ENCODE measurements at places on chromosomes 12 and 14.

- no peak for DNase-seq
These were observed 62.2 kb downstream of the CLMN start for GRCh38 chr14:95257521-95257920.

DNA sequence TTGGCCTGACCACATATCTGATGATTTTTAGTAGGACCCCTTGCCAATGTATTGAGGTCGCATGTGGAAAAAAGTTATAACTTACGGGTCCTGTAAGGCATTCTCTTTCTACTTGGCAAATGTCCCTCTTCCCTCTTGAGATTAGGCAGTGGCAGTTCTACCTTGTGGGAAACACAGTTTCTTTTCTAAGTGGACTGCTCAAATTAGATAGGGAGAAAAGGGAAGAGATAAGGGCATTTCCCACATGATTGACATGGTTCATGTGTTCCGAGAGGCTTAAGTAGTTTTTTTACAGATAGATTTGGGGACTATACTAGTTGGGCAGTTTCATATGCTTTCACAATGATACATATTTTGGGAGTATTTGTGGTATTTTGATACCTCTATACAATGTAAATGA, 154.7 kb downstream of the FBXL14 start:
- no peak for DNase-seq

GRCh38 chr12:52139579-52140062, 52.2 kb downstream of the KRT80 start:
- no peak for DNase-seq

- DNase-seq: no peak
These were observed 178.5 kb downstream of the SLC35F4 start for GRCh38 chr14:57687416-57687815.

- no peak for DNase-seq
These were observed 95.8 kb upstream of the NCOR2 start for GRCh38 chr12:124663206-124663605.

DNA sequence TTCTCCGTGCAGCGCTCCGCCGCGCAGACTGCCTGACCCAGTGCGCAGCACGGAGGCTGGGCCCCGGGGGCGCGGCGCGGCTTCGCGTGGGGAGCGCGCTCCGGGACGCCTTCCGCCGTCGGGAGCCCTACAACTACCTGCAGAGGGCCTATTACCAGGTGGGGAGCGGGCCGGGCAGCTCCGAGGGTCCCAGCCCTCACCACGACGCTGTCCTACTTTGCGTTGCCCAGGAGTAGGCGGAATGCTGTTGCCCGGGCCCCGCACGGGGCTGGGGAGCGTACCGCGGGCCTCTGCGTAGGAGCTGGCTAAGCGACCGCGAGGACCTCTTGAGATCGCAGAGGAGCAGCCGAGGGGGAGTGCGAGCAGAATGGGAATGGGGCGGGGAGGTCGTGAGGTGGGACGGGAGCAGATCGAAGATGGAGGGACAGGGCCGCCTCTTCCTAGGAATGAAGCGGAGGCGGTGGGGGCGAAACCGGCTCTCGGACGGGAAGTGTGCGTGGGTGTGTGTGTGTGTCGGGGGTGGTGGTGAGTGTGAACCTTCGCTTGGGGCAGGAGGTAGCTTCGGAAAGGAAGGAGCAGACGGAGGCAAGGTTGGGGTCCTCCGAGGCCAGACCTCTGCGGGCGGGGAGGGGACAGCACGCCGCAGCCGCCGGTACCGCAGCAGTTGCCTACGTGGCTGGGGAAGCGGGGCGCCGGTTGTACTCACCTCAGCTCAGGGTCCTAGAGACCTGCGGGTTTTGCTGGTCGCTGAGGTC, 751 bp downstream of the P3H3 start:
- DNase-seq: no peak

- no peak for DNase-seq
These were observed 59.5 kb upstream of the DUSP6 start for GRCh38 chr12:89411846-89412245.

- DNase-seq: no peak
These were observed 1674.7 kb upstream of the SEL1L start for GRCh38 chr14:83208341-83208740.

DNA sequence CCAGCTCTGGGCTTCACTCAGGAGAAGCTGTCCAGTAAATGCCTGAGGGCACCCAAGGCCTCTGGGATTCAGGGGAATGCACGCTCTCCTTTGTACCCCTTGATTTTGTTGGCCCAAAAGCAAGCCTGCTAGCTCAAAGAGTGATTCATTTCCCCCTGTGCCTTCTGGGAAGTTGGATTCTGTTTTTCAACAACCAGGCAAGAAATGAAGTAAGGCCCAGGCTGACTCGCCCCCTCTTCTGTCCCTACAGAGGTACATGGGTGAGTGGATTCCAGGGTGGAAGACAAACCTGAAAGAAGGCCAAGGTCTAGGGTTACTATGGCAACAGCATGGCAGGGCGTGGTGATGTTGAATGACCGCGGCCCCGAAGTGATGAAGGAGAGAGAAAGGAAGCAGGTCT, 9.3 kb upstream of the SERPINA5 start:
- DNase-seq: no peak

DNA sequence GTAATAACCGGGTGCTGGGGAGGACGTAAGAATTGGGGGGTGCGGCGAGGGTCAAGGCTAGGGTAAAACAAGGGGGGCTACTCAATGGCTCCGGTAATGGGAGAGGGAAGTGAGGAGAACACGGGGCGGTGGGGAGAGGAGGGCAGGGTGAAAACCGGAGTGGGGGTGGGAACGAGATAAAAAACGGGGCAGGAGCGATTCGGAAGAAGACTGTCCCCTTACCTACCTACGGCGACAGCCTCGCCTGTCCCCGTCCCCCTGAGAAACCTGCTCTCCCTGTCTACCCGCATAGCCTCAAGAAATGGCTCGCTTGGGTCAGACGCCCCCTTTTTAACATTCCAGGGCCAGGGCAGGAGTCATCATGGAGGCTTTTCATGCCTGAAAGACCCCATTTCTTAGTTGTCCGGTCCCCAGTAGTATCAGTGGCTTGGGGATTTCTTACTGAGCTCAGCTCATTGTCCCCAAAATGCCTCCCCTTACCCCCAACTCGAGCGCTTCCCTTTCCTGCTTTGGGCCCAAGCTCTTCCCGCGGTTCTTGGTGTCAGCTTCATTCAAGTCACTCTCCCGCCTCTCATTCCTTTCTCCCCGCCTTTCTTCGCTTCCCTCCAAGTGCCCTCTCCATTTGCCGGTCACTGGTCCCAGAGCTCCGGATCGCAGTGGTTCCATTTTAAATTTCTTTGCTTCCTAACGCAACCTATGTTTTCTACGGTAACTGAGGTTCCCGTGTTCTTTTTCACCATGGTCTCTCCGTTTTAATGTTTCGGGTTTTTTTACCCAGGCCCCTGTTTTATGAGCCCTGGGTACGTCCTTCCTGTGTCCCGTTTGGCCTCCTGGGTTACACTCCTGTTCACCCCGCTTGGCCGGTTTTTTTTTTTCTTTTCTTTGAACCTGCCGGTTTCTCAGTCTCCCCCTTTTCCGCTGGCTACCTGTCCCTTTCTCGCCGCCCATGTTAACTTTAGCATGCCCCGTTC, 1.2 kb upstream of the WSB2 start:
- DNase-seq: no peak

DNA sequence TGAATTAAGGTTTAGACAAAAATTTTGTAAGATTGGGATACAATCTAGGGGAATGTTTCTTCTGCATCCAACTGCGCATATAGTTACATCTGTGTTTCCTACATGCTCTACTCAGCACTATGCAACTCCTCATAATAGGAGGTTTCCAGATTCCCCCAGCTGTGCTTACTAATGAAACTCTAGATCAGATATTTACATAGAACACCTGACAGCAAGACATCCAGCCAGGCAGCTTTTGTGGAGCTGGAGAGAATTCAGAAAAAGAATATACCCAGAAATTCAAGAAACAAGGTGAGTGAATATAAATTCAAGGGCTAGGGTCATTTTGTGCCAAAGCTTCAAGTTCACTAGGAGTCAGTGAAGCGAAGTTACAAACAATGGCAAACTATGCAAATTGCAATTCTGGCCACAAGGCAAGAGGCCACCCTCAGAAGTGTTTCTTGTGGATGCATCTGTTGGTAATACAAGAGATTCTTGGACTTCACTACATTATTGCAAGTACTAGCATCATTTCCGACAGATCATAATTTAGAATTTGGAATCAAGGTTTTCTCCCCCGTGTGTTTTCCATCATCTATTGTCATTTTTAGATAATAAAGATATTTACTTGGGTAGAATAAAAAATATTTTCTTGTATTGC, 341.2 kb upstream of the NAV3 start:
- no peak for DNase-seq

DNA sequence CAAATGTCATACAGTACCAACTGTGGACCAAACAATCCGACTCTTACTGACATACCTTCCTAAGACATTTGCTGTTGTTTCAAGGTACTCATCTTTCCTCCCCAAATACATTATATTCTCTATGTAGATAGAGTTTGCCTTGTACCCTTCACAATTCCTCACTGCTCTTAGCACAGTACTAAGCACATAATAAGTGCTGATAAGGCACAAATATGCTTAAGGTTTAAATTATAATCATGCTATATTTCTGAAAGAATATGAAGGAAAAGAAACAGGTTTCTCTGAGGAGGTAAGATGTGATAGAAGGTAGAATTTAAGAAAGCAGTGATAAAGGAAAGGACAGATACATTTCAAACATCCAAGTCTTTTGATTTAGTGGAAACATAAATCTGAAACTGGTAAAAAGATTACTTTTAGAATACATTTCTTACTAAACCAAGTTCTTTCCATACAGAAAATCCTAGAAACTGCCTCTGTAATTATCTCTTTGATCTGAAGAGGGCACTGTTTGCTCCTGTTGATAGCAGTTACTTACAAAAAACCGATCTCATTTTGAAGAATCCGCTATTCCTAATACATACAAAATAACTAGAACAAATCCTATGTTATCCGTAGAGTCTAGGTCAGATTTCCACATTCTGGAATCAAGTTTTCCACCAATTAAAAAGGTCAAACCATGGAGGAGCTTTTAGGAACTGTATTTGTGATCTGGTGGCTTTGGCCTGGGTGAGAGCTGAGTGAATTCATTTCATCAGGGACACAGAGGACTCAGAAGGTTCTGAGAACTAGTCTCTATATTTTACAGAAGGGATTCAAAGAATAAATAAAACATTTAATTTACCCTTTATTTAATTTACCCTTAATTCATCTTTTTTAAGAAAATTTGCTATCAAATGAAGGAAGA, 311.9 kb downstream of the DAD1 start:
- DNase-seq: no peak

GRCh38 chr12:101759396-101760047, 20.3 kb upstream of the SYCP3 start:
- DNase-seq: no peak

DNA sequence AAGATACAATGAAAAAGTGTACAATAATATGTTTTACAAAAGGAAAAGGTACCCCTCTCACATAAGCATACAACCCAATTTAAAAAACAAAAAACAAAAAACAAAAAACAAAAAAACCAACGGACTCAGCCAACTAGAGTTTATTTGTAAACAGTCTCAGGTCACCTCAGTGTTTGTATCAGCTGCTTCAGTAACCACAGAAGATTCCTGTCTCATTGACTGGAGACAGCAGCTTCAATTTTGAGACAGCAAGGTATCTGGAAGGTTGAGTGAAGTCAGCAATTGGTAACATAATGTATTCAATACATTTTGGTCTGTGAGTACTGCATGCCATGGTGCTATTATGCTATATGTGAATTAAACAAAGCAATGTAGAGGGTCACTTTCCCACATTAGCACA, 201.7 kb downstream of the AKAP6 start:
- no peak for DNase-seq

GRCh38 chr12:89432396-89432795, 80.1 kb upstream of the DUSP6 start:
- no peak for DNase-seq

- no peak for DNase-seq
These were observed 12.4 kb downstream of the ATG14 start for GRCh38 chr14:55399183-55399582.

GRCh38 chr14:90354551-90355298, 23.0 kb upstream of the NRDE2 start:
- DNase-seq: no peak

- DNase-seq: peak; percentile 2
These were observed 320.2 kb downstream of the GRIN2B start for GRCh38 chr12:13661005-13661887.

- no peak for DNase-seq
These were observed 175.8 kb upstream of the HMGA2 start for GRCh38 chr12:65648461-65648860.

DNA sequence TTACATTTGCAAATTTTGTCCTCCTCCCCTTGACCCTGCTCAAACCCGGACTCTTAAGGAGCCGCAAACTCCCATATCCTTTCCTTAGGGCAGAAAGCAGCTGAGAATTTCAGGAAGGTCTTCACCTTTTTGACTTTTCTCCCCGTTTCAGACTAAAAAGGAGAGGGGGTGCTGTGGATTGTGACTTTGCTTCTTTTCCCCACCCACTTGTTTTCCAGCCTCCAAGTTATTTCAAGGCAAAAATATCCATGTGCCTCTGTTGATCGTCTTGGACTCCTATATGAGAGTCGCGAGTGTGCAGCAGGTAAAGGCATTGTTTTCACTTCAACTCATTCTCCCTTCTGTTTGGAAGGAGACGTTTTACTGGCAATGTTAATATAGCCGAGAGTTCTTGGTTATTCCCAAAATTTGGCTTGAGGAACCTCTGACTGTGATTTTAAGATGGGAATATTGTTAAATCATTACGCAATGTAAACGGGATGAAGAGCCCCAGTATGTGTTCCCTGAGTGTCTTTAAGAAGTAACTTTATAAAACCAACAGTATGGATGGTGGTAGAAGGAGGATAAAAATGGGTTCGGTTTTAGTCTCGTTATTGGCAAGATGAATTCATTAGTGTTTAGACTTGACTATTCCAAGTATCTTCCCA, 663 bp downstream of the LRRK2 start:
- DNase-seq: no peak

DNA sequence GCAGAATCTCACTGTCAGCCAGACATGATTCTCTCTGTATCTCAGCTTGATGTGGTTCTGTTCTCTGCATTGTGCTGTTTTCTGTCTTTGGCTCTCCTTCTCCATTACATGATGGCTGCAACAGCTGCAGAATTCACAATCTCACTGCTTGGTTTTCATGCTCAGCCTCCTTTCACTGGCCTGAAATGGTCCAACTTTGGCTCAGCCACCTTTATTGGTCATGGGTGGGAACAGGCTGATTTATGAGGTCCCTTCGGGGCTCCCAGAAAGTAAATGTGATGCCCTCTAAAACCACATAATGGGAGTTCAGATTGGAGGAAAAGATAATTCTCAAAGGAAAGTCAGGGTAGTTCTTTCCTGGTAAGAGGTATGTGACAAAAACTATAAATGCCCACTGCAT, 597.0 kb downstream of the ETNK1 start:
- DNase-seq: no peak

DNA sequence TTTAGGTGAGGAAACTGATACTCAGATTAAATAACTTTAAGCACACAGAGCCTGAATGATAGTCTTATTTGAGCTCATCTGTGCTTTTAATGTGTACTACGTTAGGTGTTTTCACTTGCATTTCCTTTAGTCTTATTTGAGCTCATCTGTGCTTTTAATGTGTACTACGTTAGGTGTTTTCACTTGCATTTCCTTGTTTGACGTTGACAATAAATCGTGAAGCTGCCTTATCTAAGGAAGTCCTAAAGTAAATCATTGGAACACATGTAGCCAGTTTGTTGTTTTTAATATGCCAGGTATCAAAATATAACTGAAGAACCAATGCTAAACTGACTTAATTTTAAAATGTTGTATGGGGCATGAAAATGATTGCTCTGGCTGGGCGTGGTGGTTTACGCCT, 2.0 kb downstream of the RAP1B start:
- DNase-seq: no peak

- DNase-seq: no peak
These were observed 183.1 kb downstream of the KLHL28 start for GRCh38 chr14:44778604-44779003.
